ENCODE measurements at places on chromosomes 7 and 10.
A peak's percentile ranks its signal among the peaks of the same experiment; 100 is the strongest.

GRCh38 chr10:123864923-123865322 lies 26.7 kb downstream of the CPXM2 start:
- no peak for DNase-seq

DNA sequence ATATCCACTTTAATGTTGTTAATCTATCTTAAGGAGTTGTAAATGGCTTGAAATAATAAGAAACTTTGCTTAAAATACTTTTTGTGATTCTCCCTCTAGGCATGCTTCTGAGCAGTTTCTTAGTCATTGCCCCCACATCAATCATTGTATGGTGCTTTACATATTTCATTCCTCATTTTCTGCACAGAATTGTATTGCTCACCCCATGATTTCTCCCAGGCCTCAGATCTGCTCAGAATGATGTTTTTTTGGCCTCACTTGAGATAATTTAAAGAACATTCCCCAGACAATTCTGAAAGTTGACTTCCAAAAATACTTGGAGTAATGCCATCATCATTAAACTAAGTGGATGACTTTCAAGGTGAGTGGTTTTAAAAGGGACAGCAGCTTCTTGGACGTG lies 82.1 kb upstream of the PRPS1L1 start:
- DNase-seq = no peak

DNA sequence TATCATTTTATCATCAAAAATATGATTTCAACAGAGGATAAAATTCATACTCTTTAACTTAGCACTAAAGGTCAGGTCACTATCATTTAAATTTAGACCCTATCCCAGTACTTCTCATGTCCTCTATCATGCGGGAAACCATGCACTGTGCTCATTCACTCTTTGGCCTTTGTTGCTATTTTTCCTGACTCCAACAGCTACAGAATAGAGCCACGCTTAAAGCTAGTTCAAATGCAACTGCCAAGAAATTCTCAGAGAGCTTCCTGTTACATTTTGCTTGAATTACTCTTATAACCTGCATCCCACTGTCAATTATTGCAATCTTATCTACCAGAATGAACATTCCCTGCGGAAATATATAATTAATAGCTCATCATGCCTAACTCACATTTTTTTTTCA lies 58.3 kb downstream of the SEMA3A start:
- DNase-seq = no peak

GRCh38 chr7:40978047-40978446 lies 724.8 kb downstream of the INHBA start:
- no peak for DNase-seq

- no peak for DNase-seq
Measured at GRCh38 chr7:131108212-131108940, 219.3 kb upstream of the MKLN1 start.

GRCh38 chr7:104552102-104552501 lies 223.7 kb downstream of the LHFPL3 start:
- DNase-seq = no peak

- DNase-seq = no peak
Measured at GRCh38 chr7:48078470-48078869, 10.6 kb upstream of the UPP1 start.

DNA sequence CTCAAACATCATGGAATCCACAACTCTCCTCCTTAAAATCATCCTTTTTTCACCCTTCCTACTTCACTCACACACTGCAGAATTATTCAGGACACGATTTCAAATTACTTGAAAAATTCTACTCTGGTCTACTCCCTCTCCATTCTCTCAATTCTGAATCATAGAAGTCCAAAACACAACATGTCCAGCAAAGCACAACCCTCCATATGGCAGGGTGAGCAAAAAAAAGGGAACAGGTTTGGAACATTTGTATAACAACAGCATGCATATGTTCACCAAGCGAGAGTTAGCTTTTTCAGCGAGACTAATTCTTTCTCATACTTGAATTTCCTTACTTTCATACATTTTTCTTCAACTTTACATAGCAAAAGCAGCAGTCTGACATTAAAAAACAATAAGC lies 73.4 kb downstream of the ABI1 start:
- DNase-seq = no peak

- no peak for DNase-seq
Measured at GRCh38 chr10:127472976-127473375, 76.1 kb upstream of the NPS start.

- peak; percentile 31 for DNase-seq
Measured at GRCh38 chr7:101598986-101599771, 29.9 kb downstream of the MYL10 start.

- peak; percentile 52 for DNase-seq
Measured at GRCh38 chr7:132518102-132518838, 58.0 kb downstream of the PLXNA4 start.

- peak; percentile 98 for DNase-seq
Measured at GRCh38 chr7:101688183-101688831, 59.2 kb upstream of the MYL10 start.

DNA sequence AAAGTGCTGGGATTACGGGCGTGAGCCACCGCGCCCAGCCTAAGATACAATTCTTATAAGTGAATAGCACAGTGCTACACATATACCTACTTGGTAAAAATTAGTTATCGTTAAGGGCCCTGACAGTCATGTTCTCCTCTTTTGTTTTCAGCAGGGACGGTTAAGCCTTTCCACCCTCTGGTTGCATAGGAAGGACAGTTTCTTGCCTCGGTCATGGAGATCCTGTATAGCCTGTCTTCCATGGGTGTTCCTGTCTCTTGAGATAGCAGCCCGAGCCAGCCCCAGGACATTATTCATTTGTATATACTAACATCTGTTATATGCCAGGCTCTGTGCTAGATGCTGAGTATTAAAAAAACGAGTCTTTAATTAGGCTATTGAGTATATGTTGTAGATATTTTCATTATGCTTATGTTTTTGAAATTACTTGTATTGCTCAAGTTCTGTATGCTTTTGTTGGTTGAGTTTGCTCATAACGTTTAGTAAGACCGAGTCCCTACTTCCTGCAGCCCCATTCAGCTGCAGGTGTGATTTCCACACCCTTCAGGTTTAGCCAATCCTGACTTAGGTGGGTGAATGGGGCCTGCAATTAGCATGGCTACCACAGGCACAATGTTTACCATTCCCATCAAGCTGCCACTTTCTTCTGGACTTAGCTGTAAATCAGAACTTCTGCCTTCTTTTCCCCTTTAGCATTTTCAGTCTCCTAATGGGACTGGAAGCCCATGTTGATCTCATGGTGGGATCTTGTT lies 24.8 kb downstream of the CCSER2 start:
- DNase-seq = no peak

DNA sequence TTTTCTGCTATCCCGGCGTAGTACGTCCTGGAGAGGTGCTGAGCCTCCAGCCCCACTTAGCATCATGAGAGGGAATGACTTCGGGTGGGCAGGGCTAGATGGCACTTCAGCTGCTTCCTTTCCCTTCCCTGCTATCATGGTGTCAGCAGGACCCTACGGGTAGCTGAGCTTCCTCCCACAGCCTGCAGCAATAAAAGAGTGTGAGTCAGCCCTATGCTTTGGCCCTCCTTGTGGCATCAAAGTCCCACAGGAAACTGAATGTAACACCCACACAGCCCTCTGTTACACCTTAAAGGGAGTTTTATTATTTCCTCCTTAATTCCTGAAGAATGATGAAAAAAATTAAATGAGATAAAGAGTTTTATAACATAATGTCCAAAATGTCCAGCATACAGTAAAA lies 458.1 kb downstream of the RPS24 start:
- DNase-seq = no peak

Measured in SK-N-SH (cell line).